ENCODE measurements at places on chromosomes 4 and X. TPM values are rescaled to one million over a fixed set of nuclear protein-coding genes. Genes with fewer than 3 reads are reported as not detected.

DNA sequence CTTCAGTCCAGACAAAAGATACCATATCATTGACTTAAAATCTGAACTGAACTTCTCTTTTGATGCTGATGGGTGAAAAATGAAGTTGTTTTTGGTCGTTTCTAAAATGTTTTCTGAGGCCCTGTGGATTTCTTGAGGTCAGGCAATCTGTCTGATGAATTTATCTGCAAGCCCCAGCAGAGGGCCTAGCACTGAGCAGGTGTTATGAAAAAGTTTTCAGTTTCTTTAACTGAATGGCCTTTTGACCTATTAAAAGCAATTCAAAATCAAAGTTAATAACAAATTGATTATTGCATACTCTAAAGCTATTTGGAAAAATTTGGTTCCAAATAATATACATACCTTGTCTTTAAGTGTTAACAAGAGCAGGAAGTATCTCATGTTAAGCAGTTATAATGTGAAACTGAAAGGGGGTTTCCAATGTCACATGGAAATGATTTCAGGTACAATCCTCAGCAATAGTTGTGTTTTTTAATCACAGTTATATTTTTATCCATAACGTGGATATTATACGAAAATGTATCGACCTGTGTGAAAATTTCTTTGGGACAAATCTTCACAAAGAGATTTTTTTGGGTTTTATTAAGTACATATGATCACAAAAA is 285.0 kb downstream of the SPANXN1 start:
- no peak overlapping the region for H3K27ac ChIP-seq
- H3K27me3 ChIP-seq, result no peaks in the 10 kb centered on the region
- H3K4me1 ChIP-seq, result no peaks in the 10 kb centered on the region
- no peak for DNase-seq
- H3K4me3 ChIP-seq, result no peak overlapping the region

- no peak overlapping the region for H3K27ac ChIP-seq
- no peak overlapping the region for H3K4me3 ChIP-seq
Observed at GRCh38 chrX:23317799-23318724, 16.6 kb upstream of the PTCHD1 start.

- no peak overlapping the region for H3K4me3 ChIP-seq
- DNase-seq, result no peak
- no peaks in the 10 kb centered on the region for H3K36me3 ChIP-seq
- H3K27me3 ChIP-seq, result no peaks in the 10 kb centered on the region
- no peak overlapping the region for H3K27ac ChIP-seq
Observed at GRCh38 chrX:155877288-155877687, 3.9 kb upstream of the VAMP7 start.

DNA sequence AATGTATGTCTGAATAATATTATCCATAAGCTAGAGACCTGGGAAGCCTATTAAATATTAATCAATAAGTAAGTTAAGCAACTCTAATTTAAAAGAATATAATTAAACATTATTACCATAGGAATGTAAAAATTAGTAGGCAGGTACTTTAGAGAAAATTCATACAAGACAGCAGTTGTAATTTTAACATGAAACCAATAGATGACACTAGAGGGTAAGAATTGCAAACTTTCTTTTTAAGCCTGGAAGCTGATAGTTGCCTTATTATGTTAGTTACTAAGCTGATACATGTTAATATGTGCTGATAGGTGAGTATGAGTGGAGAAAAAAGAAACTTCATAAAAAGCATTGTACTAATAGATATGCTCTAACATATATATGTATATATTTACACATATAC is 1157.4 kb downstream of the FAM133A start:
- H3K27me3 ChIP-seq, result no peaks in the 10 kb centered on the region
- H3K4me1 ChIP-seq, result no peaks in the 10 kb centered on the region
- no peaks in the 10 kb centered on the region for H3K36me3 ChIP-seq
- H3K27ac ChIP-seq, result no peak overlapping the region

DNA sequence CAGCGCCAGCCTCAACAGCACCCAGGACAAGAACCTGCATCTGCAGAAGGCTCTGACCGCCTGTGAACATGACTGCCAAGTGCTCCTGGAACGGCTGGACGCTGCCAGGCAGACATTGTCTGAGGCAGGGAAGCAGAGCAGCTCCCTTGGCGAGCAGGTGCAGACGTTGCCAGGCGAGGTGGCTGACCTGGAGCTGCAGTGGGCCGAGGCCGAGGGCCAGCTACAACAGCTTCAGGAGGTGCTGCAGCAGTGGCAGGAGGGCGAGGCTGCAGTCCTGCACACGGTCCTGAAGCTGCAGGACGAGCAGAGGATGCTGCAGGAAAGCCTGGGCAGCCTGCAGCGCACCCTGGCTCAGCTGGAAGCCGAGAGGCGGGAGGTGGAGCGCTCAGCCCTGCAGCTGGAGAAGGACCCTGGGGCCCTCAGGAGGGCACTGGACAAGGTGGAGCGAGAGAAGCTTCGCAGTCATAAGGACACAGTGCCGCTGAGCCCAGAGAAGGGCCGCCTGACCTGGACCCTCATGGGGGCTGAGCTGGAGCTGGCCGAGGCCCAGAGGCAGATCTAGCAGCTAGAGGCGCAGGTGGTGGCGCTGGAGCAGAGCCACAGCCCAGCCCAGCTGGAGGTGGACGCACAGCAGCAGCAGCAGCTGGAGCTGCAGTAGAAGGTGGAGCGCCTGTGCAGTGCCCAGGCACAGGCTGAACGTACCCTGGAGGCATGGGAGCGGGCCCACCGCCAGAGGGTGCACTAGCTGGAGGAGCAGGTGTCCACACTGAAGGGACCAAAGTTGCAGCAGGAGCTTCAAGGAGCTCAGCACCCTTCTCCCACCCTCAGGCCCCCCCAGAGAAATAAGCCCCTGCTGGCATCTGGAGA is 16.4 kb downstream of the SMIM10L2A start:
- no peaks in the 10 kb centered on the region for H3K36me3 ChIP-seq
- DNase-seq, result no peak
- H3K27me3 ChIP-seq, result no peaks in the 10 kb centered on the region
- no peak overlapping the region for H3K4me3 ChIP-seq
- no peak overlapping the region for H3K27ac ChIP-seq

- no peaks in the 10 kb centered on the region for H3K4me1 ChIP-seq
- no peaks in the 10 kb centered on the region for H3K27me3 ChIP-seq
- no peak overlapping the region for H3K4me3 ChIP-seq
- peak; percentile 91 for DNase-seq
Observed at GRCh38 chr4:109548655-109549054, 11.4 kb upstream of the MCUB start.

DNA sequence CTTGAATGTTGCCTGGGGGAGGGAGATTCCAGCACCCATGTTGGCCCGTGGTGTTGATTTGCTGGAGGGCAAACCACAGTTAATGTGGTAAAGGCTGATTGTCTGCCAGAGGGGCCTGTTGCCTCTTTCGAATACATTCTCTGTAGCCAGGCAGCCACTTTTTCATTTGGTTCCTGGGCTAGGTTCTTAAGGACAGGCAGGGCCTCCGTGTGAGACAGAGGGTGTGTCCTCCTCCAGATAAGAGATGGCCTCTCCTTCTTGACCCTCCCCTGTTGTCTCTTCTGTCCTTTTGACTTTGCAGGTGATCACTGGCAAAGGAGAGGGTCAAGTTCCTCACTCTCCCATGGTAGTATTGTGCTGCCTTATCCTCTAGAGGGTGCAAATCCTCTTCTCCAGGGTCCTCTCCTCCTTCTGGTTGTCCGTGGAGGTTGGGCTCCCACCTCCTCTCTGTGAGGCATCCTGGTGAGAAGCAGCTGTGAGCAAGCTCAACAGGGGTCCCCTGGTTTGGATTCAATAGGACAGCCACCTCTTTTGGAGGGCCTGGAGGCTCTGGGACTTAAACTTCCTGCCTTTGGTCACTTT is 44.9 kb downstream of the ZNF182 start:
- no peak for DNase-seq
- no peaks in the 10 kb centered on the region for H3K4me1 ChIP-seq
- no peaks in the 10 kb centered on the region for H3K36me3 ChIP-seq
- H3K27ac ChIP-seq, result no peak overlapping the region
- H3K27me3 ChIP-seq, result no peaks in the 10 kb centered on the region

DNA sequence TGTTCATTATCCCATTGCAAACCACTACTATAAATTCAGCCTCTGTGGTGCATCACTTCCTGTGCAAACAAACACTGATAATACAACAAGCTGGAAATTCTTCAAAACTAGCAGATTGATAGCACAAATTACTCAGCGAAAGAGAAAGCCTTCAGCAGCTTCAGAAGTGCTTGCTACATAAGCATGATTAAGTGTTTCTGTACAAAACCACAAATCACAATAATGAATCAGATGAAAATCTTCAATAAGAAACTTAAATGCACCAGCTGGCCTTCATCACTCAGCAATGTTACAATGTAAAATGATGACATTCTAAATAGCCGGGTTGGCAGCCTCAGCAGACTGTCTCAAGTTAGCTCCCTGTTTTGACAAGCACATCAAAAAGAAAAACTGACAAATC is 262.2 kb downstream of the SPOCK3 start:
- DNase-seq, result peak; percentile 61
- H3K27ac ChIP-seq, result no peak overlapping the region
- no peaks in the 10 kb centered on the region for H3K27me3 ChIP-seq
- no peaks in the 10 kb centered on the region for H3K4me1 ChIP-seq
- no peaks in the 10 kb centered on the region for H3K36me3 ChIP-seq

DNA sequence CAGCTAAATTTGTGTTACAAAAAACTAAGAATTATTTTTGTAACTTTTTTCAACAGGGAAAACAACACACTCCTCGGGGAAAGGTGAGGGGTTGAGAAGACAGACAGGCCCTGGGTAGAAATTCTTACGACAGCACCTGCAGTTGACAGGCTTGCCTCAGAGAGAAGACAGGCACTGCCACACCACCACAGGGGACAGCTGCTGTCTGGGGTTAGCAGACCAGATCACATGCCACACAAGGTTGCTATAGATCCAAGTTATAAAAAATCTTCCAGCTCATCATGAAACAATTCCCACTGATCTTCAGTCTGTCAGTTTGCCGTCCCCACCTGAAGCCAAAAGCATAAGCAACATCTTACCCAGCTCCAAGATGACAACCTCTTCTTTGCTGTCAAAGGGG is 143.2 kb upstream of the ZCCHC13 start:
- H3K4me3 ChIP-seq, result no peak overlapping the region
- H3K4me1 ChIP-seq, result no peaks in the 10 kb centered on the region
- no peak overlapping the region for H3K27ac ChIP-seq
- no peaks in the 10 kb centered on the region for H3K27me3 ChIP-seq
- DNase-seq, result no peak
- H3K36me3 ChIP-seq, result no peaks in the 10 kb centered on the region

DNA sequence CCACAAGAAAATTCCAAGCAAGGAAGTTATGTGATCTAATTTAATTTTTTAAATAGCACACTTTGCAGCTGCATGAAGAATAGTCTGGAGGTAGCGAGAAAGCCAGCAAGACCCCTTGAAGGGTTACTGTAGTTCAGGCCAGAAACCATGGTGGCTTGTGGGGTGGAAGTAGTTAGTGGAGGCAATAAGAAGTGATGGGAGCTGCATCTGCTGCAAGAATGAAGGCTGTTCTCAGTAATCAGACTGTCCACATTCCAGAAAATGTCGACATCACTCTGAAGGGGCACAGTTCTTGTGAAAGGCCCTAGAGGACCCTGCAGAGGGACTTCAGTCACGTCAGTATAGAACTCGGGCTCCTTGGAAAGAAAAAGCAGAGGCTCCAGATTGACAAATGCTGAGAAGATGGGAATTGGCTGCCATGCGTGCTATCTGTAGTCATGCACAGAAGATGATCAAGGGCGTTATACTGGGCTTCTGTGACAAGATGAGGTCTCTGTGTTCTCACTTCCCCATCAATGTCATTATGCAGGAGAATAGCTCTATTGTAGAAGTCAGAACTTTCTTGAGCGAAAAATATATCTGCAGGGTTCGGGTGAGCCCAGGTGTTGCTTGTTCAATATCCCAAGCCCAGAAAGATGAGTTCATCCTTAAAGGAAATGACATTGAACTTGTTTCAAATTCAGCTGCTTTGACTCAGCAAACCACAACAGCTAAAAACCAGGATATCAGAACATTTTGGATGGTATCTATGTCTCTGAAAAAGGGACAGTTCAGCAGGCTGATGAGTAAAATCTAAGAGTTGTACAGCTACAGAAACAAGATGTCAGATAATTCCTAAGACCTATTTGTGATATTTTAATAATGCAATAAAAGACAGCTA is 254.2 kb downstream of the CBR4 start:
- no peak overlapping the region for H3K27ac ChIP-seq
- H3K4me3 ChIP-seq, result no peak overlapping the region
- peak; percentile 45 for DNase-seq
- H3K27me3 ChIP-seq, result no peaks in the 10 kb centered on the region

- no peak overlapping the region for H3K27ac ChIP-seq
- no peak overlapping the region for H3K4me3 ChIP-seq
- no peak for DNase-seq
- H3K36me3 ChIP-seq, result no peaks in the 10 kb centered on the region
Observed at GRCh38 chrX:153989973-153990655, 17.6 kb downstream of the TMEM187 start.

- H3K27me3 ChIP-seq, result no peaks in the 10 kb centered on the region
- H3K27ac ChIP-seq, result no peak overlapping the region
- DNase-seq, result no peak
- no peaks in the 10 kb centered on the region for H3K4me1 ChIP-seq
Observed at GRCh38 chr4:47662975-47663374, 174.9 kb downstream of the CORIN start.

- no peak overlapping the region for H3K27ac ChIP-seq
- no peak for DNase-seq
- no peak overlapping the region for H3K4me3 ChIP-seq
- no peaks in the 10 kb centered on the region for H3K4me1 ChIP-seq
- H3K27me3 ChIP-seq, result no peaks in the 10 kb centered on the region
Observed at GRCh38 chrX:51024106-51024696, 113.7 kb downstream of the BMP15 start.

GRCh38 chr4:6891436-6892170 is 18.0 kb upstream of the TBC1D14 start:
- H3K27me3 ChIP-seq, result no peaks in the 10 kb centered on the region
- no peak for DNase-seq
- H3K36me3 ChIP-seq, result no peaks in the 10 kb centered on the region

DNA sequence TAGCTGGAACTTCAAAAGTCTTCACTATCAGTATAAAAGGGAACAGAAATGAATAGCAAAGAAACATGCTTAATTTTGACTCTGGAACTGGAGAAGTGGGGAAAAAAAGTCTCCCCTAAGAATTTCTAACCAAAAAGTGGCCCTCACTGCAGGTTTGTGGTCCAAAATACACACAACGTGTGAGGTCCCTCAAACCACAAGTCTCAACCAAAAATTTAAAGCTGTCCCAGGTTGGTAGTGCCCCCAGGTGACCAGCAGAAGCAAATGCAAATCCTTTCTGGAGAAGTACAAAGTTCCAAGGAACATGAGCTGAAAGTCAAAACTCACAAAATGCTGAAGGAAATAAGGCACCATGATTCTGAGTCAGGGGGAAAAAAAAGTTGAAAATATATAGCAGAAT is 23.6 kb upstream of the VAMP7 start:
- no peak for DNase-seq
- no peak overlapping the region for H3K4me3 ChIP-seq
- H3K27me3 ChIP-seq, result no peaks in the 10 kb centered on the region
- H3K27ac ChIP-seq, result no peak overlapping the region
- no peaks in the 10 kb centered on the region for H3K4me1 ChIP-seq

The GLRA2 gene
- total RNA-seq, result not detected

The RPS6KA6 gene
- total RNA-seq, result 3.3 TPM
